ENCODE measurements at places on chromosomes 11 and 22.
A peak's percentile ranks its signal among the peaks of the same experiment; 100 is the strongest.

DNA sequence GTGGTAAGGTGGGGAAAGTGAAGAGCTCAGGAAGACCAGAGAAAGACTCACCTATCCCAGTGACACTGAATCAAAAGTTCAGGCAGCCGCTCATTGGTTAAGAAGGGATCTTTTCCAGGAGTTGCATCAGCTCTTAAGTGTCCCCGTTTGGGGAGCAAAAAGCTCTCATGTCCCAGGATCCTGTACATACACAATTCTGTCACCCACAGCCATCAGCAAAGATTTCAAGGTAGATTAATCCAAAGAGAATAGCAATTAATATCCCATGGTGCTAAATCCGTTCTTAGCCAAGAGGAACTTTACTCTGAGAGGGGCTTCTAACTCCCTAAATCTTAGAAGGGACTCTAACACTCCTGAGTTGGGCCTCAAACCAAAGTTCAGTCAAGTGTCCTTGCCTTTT lies 19.3 kb downstream of the FOLR3 start:
- H3K27ac ChIP-seq = no peak overlapping the region
- DNase-seq = no peak
- peaks cover 32% of the 10 kb centered on the region for H3K27me3 ChIP-seq
- H3K36me3 ChIP-seq = no peaks in the 10 kb centered on the region
- no peak overlapping the region for H3K4me3 ChIP-seq
- no peaks in the 10 kb centered on the region for H3K4me1 ChIP-seq

- H3K27ac ChIP-seq = no peak overlapping the region
- H3K4me3 ChIP-seq = no peak overlapping the region
- peaks cover 14% of the 10 kb centered on the region for H3K27me3 ChIP-seq
- peaks cover 5% of the 10 kb centered on the region for H3K4me1 ChIP-seq
- no peak for DNase-seq
- H3K36me3 ChIP-seq = no peaks in the 10 kb centered on the region
Measured at GRCh38 chr11:69311767-69312385, 17.9 kb downstream of the MYEOV start.

- no peak overlapping the region for H3K4me3 ChIP-seq
- H3K4me1 ChIP-seq = peaks cover 53% of the 10 kb centered on the region
- no peaks in the 10 kb centered on the region for H3K36me3 ChIP-seq
- DNase-seq = no peak
- H3K27ac ChIP-seq = no peak overlapping the region
- H3K27me3 ChIP-seq = no peaks in the 10 kb centered on the region
Measured at GRCh38 chr22:17914474-17914873, 109.9 kb downstream of the MICAL3 start.

GRCh38 chr11:96211436-96211835 lies 131.6 kb downstream of the MAML2 start:
- no peaks in the 10 kb centered on the region for H3K27me3 ChIP-seq
- DNase-seq = no peak
- H3K4me1 ChIP-seq = peaks cover 82% of the 10 kb centered on the region
- peak overlapping the region; percentile 89 for H3K27ac ChIP-seq
- no peaks in the 10 kb centered on the region for H3K36me3 ChIP-seq

DNA sequence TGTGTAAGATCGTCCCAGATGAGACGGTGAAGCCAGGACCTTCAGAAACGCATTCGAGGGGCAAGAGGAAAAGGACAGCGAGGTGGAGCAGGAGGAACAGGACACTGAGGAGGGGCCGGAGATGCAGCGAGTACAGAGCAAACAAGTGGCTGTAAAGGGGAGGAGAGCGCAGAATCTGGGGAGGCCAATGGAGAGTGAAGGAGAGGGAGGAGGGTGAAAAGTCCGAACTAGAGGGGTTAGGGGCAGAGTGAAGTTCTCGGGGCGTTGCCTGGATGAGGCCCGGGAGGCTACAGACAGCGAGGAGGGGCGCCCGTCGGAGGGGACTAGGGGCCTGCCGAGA lies 8.8 kb upstream of the PPIL2 start:
- H3K4me3 ChIP-seq = peak overlapping the region; percentile 67
- H3K4me1 ChIP-seq = peaks cover 44% of the 10 kb centered on the region
- no peak for DNase-seq
- H3K36me3 ChIP-seq = peaks cover 9% of the 10 kb centered on the region

DNA sequence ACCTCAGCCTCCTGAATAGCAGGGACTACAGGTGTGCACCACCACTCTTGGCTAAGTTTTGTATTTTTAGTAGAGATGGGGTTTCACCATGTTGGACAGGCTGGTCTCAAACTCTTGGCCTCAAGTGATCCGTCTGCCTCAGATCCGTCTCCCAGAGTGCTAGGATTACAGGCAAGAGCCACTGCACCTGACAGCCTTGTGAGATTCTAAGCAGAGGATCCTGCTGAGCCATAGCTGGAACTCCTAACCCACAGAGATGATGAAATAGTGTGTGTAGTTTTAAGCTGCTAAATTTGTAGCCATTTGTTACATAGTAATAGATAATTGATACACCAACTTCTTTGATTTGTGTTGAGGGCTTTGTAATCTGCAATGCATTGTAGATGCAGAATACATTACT lies 51.1 kb downstream of the CLMP start:
- H3K27me3 ChIP-seq = peaks cover 3% of the 10 kb centered on the region
- no peak for DNase-seq
- H3K4me1 ChIP-seq = peaks cover 49% of the 10 kb centered on the region
- H3K27ac ChIP-seq = no peak overlapping the region
- H3K36me3 ChIP-seq = peaks cover 12% of the 10 kb centered on the region

GRCh38 chr11:8268530-8269400 lies 5.1 kb upstream of the LMO1 start:
- no peak overlapping the region for H3K27ac ChIP-seq
- peak overlapping the region; percentile 81 for H3K4me3 ChIP-seq
- H3K27me3 ChIP-seq = peaks cover 87% of the 10 kb centered on the region
- peaks cover 7% of the 10 kb centered on the region for H3K4me1 ChIP-seq
- H3K36me3 ChIP-seq = no peaks in the 10 kb centered on the region
- peak; percentile 67 for DNase-seq

GRCh38 chr22:31089160-31090100 lies 8.3 kb downstream of the SMTN start:
- DNase-seq = peak; percentile 65
- no peaks in the 10 kb centered on the region for H3K27me3 ChIP-seq
- H3K4me1 ChIP-seq = peaks cover 1% of the 10 kb centered on the region
- H3K27ac ChIP-seq = no peak overlapping the region
- H3K4me3 ChIP-seq = no peak overlapping the region

DNA sequence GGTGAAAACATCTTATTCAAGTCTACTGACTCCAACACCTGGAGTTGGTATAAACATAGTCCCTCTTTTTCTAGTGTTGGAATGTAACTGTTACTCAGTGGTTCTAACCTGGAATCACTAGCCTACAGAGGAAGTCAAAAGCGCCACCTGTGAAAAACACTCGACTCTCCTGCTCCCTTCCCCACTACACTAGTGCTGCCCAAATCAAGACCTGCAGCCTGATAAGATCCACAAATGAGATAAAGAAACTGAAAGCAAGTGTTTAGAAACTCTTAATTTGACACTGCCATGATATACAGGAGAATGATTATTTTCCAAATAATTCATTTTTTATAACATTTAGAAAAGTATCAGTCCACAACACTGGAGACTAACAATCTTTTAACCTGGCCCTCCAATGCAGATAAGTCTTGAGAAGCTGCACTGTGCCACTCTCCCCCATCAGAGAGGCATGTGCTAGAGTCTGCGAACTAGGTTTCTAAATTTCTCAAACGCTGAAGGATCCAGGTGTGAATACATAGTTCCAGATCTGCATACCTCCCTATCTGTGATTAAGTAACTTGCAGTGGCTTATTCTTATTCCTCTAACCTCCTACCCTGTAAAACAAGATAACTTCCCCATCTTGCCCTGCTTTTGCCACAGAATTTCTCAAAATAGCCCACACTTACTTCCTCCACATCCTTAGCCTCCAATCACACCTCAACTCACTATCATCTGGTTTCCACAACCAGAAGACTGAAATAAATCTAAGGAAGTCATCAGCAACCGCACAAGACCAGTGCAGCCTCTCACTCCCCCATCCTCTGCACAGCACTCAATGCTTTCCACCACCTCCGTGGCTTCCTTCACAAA lies 88.1 kb downstream of the RRAS2 start:
- H3K4me1 ChIP-seq = peaks cover 7% of the 10 kb centered on the region
- DNase-seq = no peak
- H3K36me3 ChIP-seq = peaks cover 68% of the 10 kb centered on the region
- no peak overlapping the region for H3K27ac ChIP-seq
- H3K27me3 ChIP-seq = no peaks in the 10 kb centered on the region

GRCh38 chr22:30017375-30018223 lies 62.7 kb upstream of the HORMAD2 start:
- H3K4me3 ChIP-seq = no peak overlapping the region
- no peaks in the 10 kb centered on the region for H3K27me3 ChIP-seq
- DNase-seq = no peak

- no peak for DNase-seq
- H3K4me3 ChIP-seq = no peak overlapping the region
- peaks cover 10% of the 10 kb centered on the region for H3K27me3 ChIP-seq
- peaks cover 6% of the 10 kb centered on the region for H3K36me3 ChIP-seq
- no peaks in the 10 kb centered on the region for H3K4me1 ChIP-seq
Measured at GRCh38 chr22:33232071-33232470, 173.9 kb upstream of the SYN3 start.

- peaks cover 12% of the 10 kb centered on the region for H3K4me1 ChIP-seq
- no peak for DNase-seq
- no peak overlapping the region for H3K27ac ChIP-seq
- H3K4me3 ChIP-seq = no peak overlapping the region
Measured at GRCh38 chr11:28834877-28835276, 726.7 kb downstream of the METTL15 start.

DNA sequence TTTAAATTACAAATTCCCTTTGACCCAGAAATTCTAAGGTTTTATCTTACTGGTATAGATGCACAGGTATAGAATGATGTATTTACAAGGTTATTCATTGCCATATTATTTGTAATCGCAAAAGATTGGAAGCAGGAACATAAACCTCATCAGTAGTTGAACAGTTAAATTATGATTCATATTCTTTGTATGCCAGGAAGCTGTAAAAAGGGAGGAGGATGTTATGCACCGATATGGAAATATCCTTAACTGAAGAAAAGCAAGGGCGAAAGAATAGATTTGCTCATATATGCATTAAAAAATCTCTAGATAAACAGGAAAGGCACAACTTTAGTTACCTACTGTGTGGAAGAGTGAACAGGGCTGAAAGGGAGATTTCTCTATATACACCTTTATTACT lies 36.7 kb downstream of the PPFIA1 start:
- peaks cover 16% of the 10 kb centered on the region for H3K4me1 ChIP-seq
- no peak overlapping the region for H3K4me3 ChIP-seq
- no peak for DNase-seq
- H3K36me3 ChIP-seq = peaks cover 43% of the 10 kb centered on the region

GRCh38 chr11:69601011-69601975 lies 39.7 kb upstream of the CCND1 start:
- H3K4me1 ChIP-seq = peaks cover 26% of the 10 kb centered on the region
- peaks cover 37% of the 10 kb centered on the region for H3K27me3 ChIP-seq
- H3K4me3 ChIP-seq = no peak overlapping the region
- DNase-seq = no peak
- H3K27ac ChIP-seq = no peak overlapping the region

DNA sequence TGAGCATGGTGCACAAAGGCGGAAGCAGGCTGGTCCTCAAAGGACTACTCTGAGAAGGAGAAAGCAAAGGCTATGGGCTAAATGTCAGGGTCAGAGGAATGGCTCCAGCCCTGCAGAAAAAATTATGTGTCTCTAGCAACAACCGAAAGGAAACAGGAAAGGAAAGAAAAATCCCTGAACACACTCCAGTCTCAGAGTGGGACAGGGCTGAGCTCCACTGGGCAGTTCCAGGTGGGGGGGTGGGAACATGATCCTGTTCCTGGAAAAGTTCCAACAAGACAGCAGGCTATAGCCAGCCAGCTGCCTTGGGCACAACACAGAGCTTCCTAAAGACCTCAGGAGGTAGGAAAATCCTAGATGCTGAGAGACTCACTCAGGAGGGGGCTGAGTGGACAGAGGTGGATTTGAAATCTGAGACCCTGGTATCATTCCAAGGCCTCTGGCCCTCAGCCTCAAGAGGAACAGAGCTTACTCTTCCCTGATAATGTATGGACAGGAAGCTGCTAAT lies 1088.2 kb downstream of the TBC1D22A start:
- H3K27me3 ChIP-seq = peaks cover 5% of the 10 kb centered on the region
- no peaks in the 10 kb centered on the region for H3K36me3 ChIP-seq
- H3K4me3 ChIP-seq = no peak overlapping the region
- DNase-seq = peak; percentile 20
- peaks cover 54% of the 10 kb centered on the region for H3K4me1 ChIP-seq

- H3K27me3 ChIP-seq = peaks cover 72% of the 10 kb centered on the region
- H3K4me1 ChIP-seq = peaks cover 13% of the 10 kb centered on the region
- peak overlapping the region; percentile 13 for H3K4me3 ChIP-seq
- no peak overlapping the region for H3K27ac ChIP-seq
- no peak for DNase-seq
Measured at GRCh38 chr11:43548916-43549315, 131.6 kb upstream of the HSD17B12 start.

DNA sequence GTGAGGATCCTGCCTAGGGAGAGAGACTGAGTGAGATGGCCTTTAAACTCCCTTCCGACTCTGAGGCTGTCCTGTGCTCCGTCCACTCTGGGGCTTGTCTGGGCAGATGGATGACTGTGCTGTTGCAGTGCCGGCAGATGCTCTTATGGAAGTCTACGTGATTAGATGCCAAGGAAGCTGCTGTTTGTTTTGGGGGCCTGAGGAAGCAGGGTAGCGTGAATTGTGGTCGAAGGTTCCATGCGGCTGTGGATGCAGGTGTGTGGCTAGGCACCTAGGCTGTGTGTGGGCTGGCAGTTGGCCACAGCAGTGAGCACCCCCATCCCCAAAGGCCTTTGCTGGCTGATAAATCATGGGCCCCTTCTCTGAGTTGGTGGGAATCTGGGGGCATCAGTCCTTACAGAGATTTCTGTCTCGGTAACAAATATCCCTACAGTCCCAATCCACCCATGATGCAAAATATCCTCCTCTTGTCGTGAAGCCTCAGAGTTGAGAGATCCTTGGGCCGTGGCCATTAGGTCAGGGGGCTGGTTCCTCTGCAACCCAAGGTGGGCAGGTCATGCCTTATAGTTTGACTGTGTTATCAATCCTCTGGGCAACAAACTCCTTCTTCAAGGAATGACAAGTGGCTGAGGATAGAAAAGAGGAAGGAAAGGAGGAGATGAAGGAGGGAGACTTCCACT lies 31.2 kb downstream of the AMPD3 start:
- H3K36me3 ChIP-seq = peaks cover 2% of the 10 kb centered on the region
- DNase-seq = no peak
- H3K4me1 ChIP-seq = peaks cover 32% of the 10 kb centered on the region
- no peak overlapping the region for H3K4me3 ChIP-seq

DNA sequence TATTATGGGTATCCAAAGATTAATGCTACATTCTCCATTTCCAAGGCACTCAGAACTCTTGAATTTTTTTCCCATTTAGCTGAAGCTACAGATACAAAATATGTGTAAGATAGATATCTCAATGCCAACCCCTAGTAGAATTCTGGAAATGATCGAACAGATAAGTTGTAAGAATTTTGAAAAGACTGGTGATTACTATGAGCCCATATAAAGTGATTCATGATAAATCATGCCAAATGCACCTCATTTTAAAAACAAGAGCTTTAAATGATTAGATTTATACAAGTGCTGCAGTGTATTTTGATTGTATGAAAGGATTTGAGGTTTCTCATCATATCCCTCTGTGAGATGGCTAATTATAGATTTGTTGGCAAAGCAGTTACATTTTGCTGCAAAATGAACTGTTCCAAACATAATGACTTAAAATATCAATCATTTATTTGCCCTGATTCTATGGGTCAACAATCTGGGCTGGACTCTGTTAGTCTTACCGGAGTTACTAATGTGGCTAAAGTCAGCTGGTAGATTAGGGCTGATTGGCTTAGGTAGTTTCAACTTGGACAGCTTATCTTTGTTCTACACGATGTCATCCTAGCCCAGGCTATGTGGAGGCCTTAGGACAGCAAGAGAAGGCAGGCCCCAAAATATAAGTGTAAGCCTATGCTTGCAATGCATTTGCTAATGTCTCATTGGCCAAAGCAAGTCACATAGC lies 3.4 kb downstream of the OR10V1 start:
- H3K36me3 ChIP-seq = no peaks in the 10 kb centered on the region
- H3K4me3 ChIP-seq = no peak overlapping the region
- no peak overlapping the region for H3K27ac ChIP-seq
- DNase-seq = no peak

Data from nephron progenitor cell (in vitro differentiated cells).